AG08395 (cell line): ENCODE measurements at places on chromosomes 7 and 10.

- DNase-seq, result peak; percentile 17
These were observed 22.2 kb downstream of the ENTPD7 start for GRCh38 chr10:99681553-99681952.

- no peak for DNase-seq
These were observed 30.7 kb upstream of the KCNIP2 start for GRCh38 chr10:101874252-101874651.

DNA sequence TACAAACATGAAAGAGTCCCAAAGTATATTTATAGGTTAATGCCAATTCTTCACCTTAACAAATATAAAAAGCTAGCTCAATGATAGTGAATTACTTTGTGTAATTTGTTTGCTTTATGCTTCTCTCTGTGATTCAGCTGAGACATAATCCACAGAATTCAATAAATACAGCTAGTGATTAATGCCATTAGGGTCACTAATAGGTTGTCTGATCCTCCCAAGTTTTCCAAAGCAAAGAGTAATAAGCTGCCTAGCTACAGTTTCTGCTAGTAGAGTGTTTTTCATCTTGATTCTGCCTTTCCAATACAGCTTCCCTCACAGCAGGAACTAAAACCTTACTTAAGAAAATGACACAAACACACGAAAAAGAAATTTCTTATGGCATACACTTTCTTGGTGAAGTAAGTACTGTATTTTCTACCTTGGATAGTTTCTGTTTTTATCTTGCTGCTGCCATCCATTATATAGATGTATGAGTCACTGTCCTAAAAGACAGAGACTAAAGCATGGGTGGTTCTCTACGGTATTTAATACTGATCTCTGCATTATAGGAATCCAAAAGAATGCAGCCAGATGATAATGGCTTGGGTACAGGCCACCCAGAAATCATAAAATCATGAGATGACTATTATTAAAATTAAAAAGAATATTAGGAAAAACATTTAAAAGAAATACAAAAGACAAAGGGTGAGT lies 170.0 kb downstream of the TPK1 start:
- DNase-seq, result no peak

DNA sequence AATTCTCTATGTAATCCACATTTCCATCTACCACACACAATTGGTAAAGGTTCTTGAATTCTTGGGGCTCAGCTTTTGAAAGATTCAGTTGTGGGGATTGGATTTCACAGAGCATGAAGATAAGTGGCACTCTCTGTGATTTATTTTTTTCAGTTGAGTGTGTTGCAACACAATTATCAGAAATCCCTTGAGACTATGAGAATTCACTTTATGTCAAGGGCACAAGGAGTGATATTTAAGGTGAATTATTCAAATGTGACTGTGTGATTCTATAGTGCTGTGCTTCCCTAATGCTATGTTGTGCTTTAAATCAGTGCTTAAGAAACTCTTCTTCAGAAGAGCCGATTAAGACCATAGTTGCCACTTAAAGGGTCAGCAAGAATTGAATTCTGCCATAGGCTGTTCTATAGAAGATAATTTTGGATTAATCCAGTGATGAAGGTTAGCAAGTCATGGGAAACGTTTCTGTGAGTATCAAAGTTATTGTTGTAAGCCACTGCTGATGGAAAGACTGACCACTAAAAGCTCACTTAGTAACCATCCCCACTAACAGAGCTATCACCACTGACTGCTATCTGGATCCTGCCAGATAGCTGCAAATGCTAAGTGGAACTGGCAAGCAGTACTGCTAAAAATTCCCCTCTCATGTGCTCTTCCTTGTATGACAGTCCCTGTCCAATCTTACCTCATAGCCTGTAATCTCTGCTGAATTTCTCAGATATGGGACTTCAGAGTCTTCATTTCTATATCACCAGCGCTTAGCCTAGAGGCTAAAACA lies 134.0 kb upstream of the SEMA3D start:
- DNase-seq, result no peak

DNA sequence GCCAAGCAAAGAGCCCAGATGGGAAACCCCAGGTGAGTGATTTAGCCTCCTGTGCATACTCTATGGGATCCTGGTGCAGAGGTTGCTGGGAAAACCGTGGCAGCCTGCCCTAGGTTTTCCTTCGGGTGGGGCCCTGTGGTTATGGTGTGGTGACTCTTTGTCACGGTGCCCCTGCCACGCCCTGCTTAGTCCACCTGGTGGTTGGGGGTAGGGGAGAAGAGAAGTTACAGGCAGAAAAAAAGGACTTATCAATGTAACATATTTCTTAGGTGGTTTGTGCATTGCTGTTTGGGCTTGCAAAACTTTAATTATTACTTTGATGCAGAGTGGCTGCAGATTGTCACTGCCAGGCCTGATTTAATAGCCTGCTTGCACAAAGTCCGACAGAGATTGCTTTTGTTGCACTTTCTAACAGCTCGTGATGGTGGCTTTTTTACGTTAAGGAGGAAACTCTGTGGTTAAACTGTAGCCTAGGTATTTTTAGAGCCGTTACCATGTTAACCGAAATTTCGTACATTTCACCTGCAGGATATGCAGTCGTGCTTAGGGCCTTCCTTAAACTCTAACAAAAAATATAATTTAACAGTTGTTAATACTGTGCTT lies 197.4 kb downstream of the RNLS start:
- no peak for DNase-seq

- DNase-seq, result no peak
These were observed 278.3 kb downstream of the HGF start for GRCh38 chr7:81491573-81491972.

DNA sequence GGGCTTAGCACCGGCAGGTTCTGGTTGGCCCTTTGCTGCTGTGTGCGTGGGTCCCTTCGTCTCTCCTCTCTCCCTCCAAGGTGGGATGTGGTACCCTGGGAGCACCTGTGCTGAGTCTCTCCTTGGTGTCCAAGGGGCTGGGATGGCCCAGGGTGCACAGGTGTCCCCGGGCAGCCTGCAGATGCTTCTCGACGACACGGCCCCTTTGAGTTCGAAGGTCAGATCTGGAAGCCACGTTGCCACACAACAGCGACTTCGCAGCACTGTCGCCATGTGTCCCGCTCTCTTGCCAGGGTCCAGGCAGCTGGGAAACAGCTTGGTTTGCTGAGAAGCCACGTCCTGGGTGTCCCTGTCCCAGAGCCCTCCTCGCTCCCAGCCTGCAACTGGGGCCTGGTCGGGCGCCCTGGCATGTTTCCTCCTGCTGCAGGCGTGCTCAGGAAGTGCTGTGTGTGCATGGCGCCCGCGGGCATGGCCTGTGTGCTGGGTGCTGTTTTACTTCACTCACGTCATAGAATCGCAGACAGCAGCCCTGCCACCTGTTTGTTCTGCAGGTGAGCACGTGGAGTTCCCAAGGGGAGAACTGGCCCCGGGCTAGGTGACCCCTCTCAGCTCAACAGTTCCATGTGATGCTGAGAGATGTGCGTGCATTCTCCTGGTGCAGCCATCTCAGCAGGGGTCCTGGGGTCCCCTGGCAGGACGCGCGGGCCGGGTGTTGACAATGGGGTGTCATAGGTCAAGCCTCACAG lies 70.9 kb downstream of the DNAJB6 start:
- no peak for DNase-seq

- no peak for DNase-seq
These were observed 201.5 kb upstream of the FZD1 start for GRCh38 chr7:91062713-91063112.

- no peak for DNase-seq
These were observed 8.4 kb upstream of the PDIA4 start for GRCh38 chr7:149036676-149037075.

DNA sequence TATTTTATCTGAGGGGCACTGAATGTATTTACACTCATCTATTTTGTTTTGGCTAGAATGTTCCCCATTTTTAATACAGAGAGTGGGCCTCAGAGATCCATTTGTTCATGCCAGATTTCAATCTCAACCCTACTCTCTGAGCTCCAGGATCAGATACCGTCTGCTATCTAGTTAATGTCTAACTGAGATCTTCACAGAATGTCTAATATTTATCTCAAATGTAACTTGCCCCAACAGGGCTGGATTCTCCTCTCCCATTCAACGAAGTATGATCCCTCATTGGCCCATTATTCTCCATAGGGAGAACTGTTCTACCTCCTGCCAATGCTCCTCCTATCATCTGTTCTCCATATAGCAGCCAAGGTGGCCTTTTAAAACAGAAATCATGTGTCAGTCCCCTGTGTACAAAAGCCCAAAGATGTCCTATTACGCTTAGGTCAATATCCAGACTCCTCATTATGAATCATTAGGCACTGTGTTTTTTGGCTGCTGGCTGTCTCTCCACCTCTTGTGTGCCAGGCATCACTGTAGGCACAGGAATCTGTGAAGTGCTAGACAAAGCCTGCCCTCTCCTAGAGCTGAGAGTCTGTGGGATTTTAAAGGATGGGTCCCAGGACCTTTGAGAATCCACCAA lies 169.3 kb upstream of the AGK start:
- no peak for DNase-seq

DNA sequence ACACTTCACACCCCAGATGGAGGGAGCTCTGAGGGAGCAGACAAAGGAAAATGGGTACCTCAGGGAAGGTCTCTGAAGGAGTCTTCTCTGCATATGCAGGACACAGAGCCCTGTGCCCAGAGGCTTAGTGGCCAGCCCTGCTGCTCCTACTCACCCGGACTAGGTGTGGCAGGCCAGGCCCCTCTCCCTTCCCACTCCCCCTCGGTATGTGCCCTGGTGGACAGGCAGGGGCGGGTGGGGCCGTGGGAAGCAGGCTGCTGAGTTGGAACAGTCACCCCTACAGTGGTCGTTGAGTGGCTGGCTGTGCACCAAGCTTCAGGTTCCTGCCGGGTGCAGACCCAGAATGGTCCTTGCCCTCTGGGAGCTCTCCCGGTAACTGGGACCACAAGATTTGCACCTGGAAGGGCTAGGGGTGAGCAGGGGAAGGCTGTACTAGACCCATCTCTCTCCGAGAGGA lies 68.6 kb downstream of the ZMIZ1 start:
- no peak for DNase-seq

- DNase-seq, result peak; percentile 21
These were observed 77.1 kb downstream of the MPLKIP start for GRCh38 chr7:40057292-40057691.

DNA sequence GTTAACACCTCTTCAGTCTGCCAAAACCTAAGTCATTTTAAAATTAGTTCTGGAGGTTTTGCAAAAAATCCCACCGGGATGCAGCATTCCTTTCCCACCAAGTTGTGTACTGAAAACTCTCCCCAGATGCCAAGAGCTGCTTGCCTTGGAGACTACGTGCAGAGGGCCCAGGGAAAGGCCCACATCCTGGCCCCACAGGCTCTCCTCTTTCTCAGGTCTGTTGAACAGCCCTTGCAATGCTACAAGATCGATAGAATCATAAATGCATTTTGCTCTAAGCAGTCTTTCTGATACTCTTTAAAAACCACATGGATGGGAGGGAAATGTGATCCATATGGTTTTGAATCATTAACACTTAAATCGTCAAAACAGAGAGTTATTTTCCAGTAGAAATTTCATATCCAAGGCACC lies 126.7 kb upstream of the ZMIZ1 start:
- DNase-seq, result no peak

DNA sequence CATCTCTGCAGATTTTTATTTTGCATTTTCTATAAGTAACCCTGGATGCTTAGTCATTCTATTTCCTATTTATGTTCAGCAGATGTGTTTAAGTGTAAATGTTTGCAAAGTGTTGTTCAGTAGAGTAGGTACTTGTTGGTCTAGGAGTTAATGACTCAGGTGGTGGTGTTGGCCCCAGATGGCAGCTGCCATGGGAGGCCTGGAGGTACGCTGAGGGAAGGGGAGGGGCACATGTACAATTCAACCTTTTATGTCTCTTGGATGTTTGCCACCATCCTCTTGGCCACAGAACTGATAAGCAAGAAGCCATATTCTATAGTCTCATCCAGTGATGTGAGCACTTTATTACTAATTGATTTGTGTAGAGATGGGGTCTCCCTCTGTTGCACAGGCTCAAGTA lies 68.1 kb upstream of the SLC39A12 start:
- DNase-seq, result no peak

GRCh38 chr10:44056206-44056605 lies 328.7 kb downstream of the CXCL12 start:
- DNase-seq, result no peak

- DNase-seq, result no peak
These were observed 48.9 kb downstream of the PUS7 start for GRCh38 chr7:105473163-105473562.

GRCh38 chr10:119736220-119736619 lies 10.4 kb downstream of the INPP5F start:
- no peak for DNase-seq

GRCh38 chr7:137873979-137874777 lies 27.4 kb upstream of the DGKI start:
- peak; percentile 75 for DNase-seq

DNA sequence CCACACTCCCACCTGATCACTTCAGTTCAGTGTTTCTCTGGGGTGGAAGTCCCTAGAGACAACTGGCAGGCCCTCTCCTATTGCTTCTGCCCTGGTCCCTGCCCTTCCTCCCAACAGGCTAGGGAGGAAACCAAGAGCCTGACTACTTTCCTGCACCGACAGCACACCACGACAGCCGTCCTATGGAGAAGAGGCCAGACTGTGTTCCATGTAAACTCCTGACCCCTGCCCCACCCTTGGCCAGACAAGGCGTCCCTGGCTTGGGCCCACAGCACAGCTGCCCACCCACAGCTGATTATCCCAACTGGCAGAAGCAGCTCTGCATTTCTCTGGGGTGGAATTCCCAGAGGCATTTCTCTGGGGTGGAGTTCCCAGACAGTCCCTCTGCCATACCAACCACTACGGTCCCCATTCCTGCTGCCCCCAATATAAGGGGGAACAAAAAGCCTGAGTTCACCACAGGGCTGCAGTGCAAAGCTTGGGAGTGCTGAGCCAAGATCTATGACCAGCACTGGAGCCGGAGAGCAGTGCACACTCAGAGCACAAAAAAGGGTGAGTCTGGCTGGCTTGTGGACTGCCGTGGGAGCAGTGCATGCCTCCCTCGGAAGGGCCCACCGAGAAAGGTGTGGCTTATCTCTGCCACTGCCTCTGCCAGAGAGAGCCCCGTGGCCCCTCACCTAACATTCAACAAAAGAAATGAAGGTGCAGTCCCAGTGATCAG lies 193.4 kb downstream of the HPSE2 start:
- DNase-seq, result no peak

DNA sequence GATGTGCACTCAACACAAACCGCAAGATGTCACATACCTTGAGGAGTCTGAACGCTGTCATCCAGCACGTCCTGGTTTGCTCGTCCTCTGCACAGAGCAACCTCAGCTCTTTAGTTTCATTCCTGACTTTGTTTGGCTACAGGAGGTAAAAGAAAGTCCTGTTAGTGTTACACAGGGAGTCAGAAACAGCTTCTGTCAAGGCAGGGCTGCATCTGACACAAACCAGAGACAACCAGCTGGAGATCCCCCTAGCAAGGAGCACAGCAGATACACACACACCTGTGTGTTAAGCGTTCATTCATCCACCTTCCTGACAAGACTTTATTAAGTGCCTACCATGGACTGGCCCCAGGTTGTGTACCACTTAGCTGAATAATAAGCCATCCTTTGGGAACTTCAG lies 47.5 kb upstream of the DDC start:
- DNase-seq, result no peak
